ENCODE measurements at places on chromosomes 3 and 15.

DNA sequence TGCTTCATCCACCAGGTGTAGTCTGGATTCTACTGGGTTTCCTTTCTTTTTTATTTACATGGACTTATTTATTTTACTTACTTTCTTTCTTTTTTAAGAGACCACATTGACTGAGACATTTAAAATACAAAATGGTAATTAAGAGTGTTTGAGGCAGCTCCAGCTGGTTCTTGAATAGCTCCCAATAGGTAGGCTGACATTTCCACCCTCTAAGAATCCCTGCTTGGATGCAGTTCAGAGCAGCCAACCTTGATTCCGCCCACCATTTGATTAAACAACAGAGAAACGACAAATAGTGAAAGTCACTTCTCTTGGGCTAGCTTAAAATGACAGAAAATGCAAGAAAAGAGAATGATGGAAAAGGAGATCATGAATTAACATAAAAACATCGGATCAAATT is 270.5 kb downstream of the TUSC7 start:
- H3K27me3 ChIP-seq, result no peaks in the 10 kb centered on the region
- H3K4me1 ChIP-seq, result no peaks in the 10 kb centered on the region
- H3K36me3 ChIP-seq, result no peaks in the 10 kb centered on the region
- no peak overlapping the region for H3K27ac ChIP-seq
- no peak for DNase-seq
- H3K4me3 ChIP-seq, result no peak overlapping the region

- no peak overlapping the region for H3K4me3 ChIP-seq
- peaks cover 29% of the 10 kb centered on the region for H3K4me1 ChIP-seq
- H3K27ac ChIP-seq, result no peak overlapping the region
- no peak for DNase-seq
- no peaks in the 10 kb centered on the region for H3K27me3 ChIP-seq
Observed at GRCh38 chr3:188649521-188649920, 495.6 kb downstream of the LPP start.

GRCh38 chr3:128806588-128806987 is 72.8 kb upstream of the ACAD9 start:
- H3K4me3 ChIP-seq, result no peak overlapping the region
- no peak for DNase-seq
- no peaks in the 10 kb centered on the region for H3K4me1 ChIP-seq
- H3K27me3 ChIP-seq, result no peaks in the 10 kb centered on the region
- peaks cover 30% of the 10 kb centered on the region for H3K36me3 ChIP-seq

DNA sequence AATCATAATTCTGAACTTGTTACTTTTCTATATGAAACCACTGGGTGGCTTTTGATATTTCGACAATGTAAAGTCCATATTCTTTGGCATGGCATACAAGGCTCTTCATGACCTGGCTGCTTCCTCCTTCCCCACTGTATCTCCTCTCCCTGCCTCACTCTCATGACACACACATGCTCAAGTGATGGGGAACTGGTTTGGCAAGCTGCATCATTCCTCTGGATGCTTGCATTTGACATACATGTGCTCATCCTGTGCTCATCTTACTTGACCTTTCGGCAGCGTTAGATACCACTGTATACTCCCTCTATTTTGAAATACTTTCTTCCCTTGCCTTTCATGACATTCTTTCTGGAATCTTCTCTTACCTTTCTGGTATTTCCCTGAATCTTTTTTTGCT is 51.8 kb upstream of the ZDHHC23 start:
- H3K27ac ChIP-seq, result no peak overlapping the region
- no peaks in the 10 kb centered on the region for H3K36me3 ChIP-seq
- peaks cover 9% of the 10 kb centered on the region for H3K4me1 ChIP-seq
- no peak overlapping the region for H3K4me3 ChIP-seq

GRCh38 chr3:47916201-47916600 is 100.0 kb downstream of the MAP4 start:
- H3K27ac ChIP-seq, result no peak overlapping the region
- no peak for DNase-seq
- peaks cover 57% of the 10 kb centered on the region for H3K36me3 ChIP-seq
- no peaks in the 10 kb centered on the region for H3K27me3 ChIP-seq

DNA sequence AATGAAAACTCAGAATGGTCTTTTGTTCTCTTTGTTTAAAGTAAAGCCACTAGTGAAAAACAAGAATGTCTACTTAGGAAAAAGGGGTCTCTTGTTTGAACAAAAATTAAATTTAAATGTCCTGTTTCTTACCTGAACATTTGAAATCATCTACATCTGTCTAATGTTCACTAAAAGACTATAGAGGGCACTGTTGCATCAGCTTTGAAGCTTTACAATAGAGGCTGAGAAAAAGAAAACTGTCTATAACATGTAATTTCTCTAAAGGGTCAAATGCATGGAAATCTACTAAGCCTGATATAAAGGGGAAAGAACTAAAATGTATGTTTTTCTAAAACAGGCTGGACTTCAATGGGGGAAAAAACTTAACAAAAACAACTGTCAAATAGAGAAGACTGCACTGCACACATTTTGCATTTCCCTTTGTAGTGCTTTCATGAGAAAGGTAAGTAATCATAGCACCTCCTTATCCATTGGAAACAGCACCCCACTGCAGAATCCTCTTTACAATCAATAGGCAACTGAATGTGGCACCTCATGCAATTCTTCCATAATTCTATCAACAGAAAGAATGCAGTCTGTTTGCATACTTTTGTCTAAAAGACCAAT is 26.3 kb downstream of the DPH6 start:
- H3K27ac ChIP-seq, result no peak overlapping the region
- H3K36me3 ChIP-seq, result no peaks in the 10 kb centered on the region
- no peak overlapping the region for H3K4me3 ChIP-seq
- peaks cover 8% of the 10 kb centered on the region for H3K4me1 ChIP-seq
- peak; percentile 45 for DNase-seq

DNA sequence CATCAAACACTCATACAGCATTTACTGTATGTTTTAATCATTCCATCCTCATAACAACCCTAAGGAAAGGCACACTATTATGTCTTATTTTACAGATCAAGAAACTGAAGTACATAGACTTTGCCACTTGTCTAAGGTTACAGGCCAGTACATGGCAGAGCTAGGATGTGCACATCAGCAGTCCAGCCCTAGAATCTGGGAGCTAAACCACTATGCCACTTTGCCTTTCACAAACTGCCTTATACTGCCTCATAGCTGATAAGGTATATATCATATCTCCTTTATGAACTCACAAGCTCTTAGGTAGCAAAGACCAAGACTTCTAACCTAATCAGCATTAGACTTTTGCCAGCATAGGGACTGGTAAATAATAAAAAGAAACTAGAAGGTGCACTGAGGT is 49.1 kb downstream of the MYO9A start:
- no peaks in the 10 kb centered on the region for H3K36me3 ChIP-seq
- no peaks in the 10 kb centered on the region for H3K4me1 ChIP-seq
- H3K27me3 ChIP-seq, result no peaks in the 10 kb centered on the region
- no peak overlapping the region for H3K4me3 ChIP-seq
- DNase-seq, result no peak

DNA sequence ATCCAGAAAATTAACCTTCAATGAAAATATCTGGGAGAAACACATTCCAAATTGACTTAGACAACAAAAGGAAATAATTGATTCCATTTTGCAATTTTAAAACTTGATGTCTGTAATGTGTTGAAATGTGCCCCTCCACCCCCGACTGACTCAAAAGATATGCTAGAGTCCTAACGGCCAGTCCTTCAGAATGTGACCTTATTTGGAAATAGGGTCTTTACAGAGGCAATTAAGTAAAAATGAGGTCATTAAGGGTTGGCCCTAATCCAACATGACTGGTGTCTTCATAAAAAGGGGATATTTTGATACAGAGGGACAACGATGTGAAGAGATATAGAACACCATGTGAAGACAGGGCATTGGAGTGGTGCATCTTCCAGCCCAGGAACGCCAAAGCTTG is 153.9 kb downstream of the PDZRN3 start:
- H3K27ac ChIP-seq, result no peak overlapping the region
- no peaks in the 10 kb centered on the region for H3K36me3 ChIP-seq
- DNase-seq, result no peak
- no peaks in the 10 kb centered on the region for H3K4me1 ChIP-seq

GRCh38 chr3:161744366-161744765 is 247.8 kb downstream of the OTOL1 start:
- DNase-seq, result no peak
- no peaks in the 10 kb centered on the region for H3K27me3 ChIP-seq
- no peak overlapping the region for H3K4me3 ChIP-seq
- no peaks in the 10 kb centered on the region for H3K4me1 ChIP-seq
- no peak overlapping the region for H3K27ac ChIP-seq

- no peaks in the 10 kb centered on the region for H3K27me3 ChIP-seq
- H3K36me3 ChIP-seq, result peaks cover 46% of the 10 kb centered on the region
- peaks cover 98% of the 10 kb centered on the region for H3K4me1 ChIP-seq
- no peak for DNase-seq
- H3K27ac ChIP-seq, result no peak overlapping the region
Observed at GRCh38 chr3:172107403-172107802, 68.0 kb downstream of the FNDC3B start.

DNA sequence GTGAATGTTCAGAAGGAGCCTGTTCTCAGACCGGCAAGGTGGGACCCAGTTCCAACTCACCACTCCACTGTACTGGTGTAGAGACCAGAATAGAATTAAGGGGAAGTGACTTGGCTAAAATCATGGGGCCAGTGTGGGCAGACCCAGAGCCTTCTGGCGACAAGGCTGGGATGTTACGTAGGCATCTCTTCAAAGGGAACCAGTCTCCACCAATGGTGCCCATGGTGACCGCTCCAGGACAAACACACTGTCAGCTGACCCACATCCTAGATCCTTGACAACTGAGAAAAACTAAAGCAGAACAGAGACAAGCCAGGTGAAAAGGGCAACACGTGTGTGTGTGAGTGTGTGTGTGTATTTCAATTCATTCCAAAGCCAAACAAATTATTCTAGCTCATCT is 321.7 kb upstream of the FRG2C start:
- no peak overlapping the region for H3K27ac ChIP-seq
- H3K4me1 ChIP-seq, result no peaks in the 10 kb centered on the region
- no peaks in the 10 kb centered on the region for H3K36me3 ChIP-seq
- no peak overlapping the region for H3K4me3 ChIP-seq
- no peaks in the 10 kb centered on the region for H3K27me3 ChIP-seq

DNA sequence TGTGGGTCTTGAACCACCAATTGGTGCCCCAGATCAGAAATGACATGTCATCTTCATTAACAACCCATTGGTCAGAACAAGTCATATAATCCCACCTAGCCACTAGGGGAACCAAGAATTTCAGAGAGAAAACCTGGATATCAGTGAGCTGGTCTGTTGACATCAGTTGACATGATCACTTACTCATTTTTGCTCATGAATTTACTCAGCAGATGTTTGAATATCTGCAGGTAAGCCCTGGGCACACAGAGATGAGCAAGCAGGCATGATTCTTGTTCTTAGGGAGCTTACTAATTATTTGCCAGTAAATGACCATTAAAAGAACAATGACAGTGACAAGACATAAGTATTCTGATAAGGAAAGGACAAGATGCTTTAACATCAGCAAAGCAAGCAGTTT is 64.3 kb upstream of the PLCL2 start:
- no peaks in the 10 kb centered on the region for H3K36me3 ChIP-seq
- DNase-seq, result no peak
- no peak overlapping the region for H3K27ac ChIP-seq
- no peak overlapping the region for H3K4me3 ChIP-seq

DNA sequence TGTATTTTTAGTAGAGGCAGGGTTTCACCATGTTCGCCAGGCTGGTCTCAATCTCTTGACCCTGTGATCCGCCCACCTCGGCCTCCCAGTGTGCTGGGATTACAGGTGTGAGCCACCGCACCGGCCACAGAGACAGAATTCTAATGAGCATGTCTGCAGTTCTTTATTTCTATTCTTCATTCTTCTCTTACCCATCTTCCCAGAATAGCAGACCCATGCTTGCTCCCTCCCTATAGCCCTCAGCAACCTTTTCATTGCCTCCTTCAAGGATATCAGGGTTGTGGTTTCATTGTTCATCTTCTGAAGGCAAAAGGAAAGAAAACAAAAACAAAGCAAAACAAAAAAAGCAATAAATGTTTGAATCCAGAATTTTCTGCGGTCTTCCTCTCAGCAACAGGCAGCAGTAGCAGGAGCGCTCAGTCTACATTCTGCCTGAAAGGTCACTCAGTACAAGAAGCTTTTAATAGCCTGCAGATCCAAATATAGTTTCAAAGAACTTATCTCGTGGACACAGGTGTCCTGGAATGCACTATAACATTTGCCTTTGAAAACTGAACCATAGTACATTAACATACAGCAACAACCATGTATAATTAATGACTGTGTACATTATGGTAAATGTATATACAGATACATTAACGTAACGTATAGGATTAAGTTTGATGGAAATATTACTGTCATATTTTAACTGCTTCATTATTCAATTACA is at the start of gene SMCO1:
SMCO1 (minus strand) TSS at position 434 of the 709 bp plus-strand sequence; CDS start at position 297, 137 bp downstream.
- peaks cover 14% of the 10 kb centered on the region for H3K27me3 ChIP-seq
- H3K36me3 ChIP-seq, result no peaks in the 10 kb centered on the region
- no peak for DNase-seq
- no peak within 1 kb of the TSS for H3K27ac ChIP-seq
- H3K4me3 ChIP-seq, result no peak within 1 kb of the TSS
- peaks cover 19% of the 10 kb centered on the region for H3K4me1 ChIP-seq

- H3K36me3 ChIP-seq, result peaks cover 13% of the 10 kb centered on the region
- H3K4me1 ChIP-seq, result no peaks in the 10 kb centered on the region
- no peaks in the 10 kb centered on the region for H3K27me3 ChIP-seq
Observed at GRCh38 chr3:4656059-4656458, 162.9 kb downstream of the ITPR1 start.

DNA sequence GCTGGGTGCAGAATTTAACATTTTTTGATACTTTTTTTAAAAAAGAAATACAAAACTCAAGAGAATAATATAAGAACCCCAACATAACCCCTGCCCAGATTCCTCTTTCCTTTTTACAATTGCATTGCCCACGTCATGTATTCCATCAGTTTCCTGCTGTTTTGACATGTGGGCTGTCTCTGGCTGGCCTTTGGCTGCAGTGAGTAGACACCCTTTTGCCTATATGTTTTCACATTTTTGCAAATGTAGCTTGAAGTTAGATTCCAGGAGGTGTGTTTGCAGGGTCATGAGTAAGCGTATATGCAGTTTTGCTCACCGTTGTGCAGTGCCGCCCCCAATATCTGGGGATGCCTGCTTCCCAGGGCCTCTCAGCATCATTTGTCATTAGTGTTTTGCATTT is 28.0 kb upstream of the ATP10A start:
- H3K4me1 ChIP-seq, result no peaks in the 10 kb centered on the region
- H3K36me3 ChIP-seq, result no peaks in the 10 kb centered on the region
- H3K27ac ChIP-seq, result no peak overlapping the region
- no peaks in the 10 kb centered on the region for H3K27me3 ChIP-seq

DNA sequence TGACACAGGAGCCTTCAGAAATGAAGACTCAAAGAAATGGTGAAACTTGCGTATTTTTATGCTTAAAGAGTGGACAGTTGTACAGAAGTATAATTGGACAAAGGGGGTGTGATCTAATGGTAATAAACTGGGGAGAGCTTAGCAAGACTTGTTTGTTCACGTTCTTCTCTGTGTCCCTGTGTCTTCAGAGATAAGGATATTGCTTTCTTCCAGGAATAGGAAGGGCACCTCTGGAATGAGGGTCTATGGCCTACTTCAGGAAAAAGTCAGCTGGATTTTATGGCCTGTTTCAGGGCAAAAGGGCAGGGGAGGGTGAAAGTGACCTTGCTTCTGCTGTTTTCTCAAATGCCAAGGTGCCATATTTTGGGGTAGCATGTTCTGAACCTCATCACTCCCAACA is 4.5 kb upstream of the TOPAZ1 start:
- H3K4me3 ChIP-seq, result no peak overlapping the region
- no peak overlapping the region for H3K27ac ChIP-seq
- no peaks in the 10 kb centered on the region for H3K36me3 ChIP-seq

All from HepG2 (cell line).